ENCODE measurements at places on chromosomes 5 and 9.

GRCh38 chr5:87054821-87055220 lies 212.9 kb upstream of the RASA1 start:
- no peak for DNase-seq

DNA sequence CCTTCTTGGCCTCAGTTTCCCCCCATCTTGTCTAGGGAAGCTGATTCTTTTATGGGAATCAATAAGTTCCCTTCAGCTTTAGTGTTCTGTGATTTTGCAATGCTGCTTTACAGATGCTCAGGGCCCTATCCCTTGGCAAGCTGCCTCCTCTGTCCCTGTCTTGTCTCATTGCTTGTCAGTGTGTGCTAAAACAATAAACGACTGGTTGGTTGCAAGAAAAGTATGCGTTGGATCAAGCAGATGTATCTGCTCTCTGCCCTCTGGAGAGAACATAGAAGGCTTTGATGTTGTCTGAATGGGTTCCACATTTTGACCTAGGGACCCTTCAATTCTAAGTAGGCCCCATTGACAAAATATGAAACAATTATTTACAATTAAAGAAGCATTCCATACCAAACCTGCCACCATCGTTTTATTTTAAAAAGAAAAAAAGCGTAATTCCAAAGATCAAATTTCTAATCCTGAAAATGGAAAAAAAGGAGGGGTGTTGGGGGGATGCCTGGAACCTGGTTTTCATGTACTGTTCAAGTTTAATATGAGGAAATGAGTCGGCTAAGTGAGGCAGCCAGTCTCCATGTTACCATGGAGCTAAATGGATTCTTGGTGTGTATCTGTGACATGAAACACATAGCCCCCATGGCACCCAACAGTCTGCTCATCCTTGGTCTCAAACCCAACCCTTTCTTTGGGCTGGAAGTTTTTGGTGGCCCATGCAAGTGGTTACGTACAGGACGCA lies 31.2 kb upstream of the TARS1 start:
- no peak for DNase-seq

GRCh38 chr9:72294936-72295335 lies 70.1 kb downstream of the ZFAND5 start:
- no peak for DNase-seq

GRCh38 chr5:53677632-53678031 lies 117.2 kb downstream of the NDUFS4 start:
- DNase-seq: no peak

DNA sequence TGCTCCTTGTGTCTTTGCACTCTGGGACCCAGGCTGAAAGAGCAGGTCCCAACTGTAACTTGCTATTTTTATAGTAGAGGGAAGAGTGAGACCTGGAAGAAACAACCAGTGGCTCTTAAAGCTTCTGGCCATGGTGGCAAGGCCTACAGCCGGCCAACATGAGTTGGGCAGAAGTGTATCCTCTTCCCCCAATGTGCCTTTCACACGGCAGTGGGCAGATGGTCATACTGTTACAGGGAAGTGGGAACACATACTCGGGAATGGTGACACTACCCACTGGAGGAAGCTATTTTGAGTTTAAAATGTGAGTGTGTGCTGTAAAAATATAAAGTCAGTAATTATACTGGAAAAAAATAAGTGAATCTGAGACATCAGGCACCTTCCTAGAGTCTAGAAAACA lies 116.0 kb downstream of the MVB12B start:
- DNase-seq: no peak

DNA sequence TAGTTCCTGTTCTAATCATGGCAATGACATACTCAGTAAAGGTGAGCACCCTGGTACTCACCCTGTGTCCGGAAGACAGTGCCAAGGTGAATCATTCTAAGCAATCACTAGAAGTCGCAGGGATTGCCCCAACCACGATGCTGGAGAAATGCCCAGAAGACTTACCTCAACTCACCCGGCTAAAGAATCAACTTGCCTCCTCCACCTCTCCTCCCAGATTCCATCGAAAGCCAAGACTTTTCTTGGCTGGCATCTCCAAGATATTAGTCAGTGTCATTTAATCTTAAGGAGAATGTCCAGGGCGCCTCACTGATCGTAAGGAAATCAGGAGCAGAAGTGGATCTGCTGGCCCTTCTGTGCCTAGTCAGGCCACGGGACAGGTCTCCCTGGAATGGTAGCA lies 204.9 kb downstream of the ERCC6L2 start:
- no peak for DNase-seq

GRCh38 chr5:91379246-91379913 lies 3.7 kb downstream of the ARRDC3 start:
- no peak for DNase-seq

DNA sequence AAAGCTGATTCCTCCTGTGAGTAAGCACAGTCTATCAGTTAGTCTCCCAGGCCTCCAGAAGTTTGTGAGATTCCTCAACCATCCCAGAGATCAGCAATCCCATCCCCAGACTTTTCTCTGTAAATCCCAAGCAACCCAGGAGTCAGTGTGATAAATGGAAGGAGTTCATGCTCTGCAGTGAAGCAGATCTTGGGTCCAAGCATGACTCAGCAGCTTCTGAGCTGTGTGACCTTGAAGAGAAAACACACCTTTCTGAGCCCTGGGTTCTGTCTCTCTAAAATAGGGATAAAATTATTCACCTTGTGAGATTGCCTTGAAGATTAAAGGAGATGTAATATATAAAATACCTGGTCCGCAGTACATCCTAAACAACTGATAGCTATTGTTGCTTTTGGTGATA lies 318.7 kb downstream of the ASTN2 start:
- no peak for DNase-seq

Data from esophagus squamous epithelium (tissue), 5 donors.